C1 segment of cervical spinal cord (tissue), 14 donors: ENCODE measurements at places on chromosomes 3 and 15.

DNA sequence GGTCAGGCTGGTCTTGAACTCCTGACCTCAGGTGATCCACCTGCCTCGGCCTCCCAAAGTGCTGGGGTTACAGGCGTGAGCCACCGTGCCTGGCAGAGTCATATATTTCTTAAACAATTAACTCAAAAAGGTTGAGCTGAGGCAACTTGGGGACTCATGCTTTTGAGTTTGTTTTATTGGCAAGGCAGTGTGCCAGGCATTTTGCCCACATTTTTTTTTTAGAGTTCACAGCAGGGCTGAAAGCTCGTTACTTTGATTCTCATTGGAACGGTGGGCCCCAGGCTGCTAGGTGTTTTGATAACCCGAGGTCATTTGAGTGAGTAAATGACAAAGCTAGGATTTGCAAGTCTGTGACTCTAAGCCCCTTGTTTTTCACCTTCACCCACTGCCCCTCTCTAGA is 76.2 kb downstream of the CCK start:
- no peak for DNase-seq

DNA sequence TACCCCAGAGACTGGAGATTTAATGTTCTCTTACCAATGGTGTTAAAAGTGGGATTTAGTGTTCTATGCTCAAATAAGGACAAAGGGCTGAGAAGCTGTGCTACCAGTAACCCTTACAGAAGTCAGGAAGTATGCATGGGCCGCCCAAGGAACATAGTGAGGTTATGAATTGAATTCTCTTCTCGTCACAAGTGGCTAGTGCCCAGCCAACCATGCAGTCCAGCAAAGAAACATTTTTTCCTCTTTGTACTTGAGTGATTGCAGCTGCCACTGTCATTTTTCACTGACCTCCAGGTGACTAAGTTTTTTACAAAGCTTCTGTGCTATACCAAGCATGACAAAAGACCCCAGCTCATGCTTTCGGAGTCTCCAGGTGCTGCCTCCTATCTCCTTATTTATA is 110.6 kb upstream of the DCBLD2 start:
- DNase-seq = no peak

GRCh38 chr15:64476550-64476949 is 16.2 kb downstream of the ZNF609 start:
- DNase-seq = no peak

GRCh38 chr3:166123576-166123975 is 286.4 kb upstream of the BCHE start:
- no peak for DNase-seq
